Dorsolateral prefrontal cortex (tissue), 122 donors: ENCODE measurements at places on chromosomes 12 and 14.
A peak's percentile ranks its signal among the peaks of the same experiment; 100 is the strongest.

GRCh38 chr14:57182760-57183503 is 85.8 kb downstream of the EXOC5 start:
- DNase-seq = no peak

DNA sequence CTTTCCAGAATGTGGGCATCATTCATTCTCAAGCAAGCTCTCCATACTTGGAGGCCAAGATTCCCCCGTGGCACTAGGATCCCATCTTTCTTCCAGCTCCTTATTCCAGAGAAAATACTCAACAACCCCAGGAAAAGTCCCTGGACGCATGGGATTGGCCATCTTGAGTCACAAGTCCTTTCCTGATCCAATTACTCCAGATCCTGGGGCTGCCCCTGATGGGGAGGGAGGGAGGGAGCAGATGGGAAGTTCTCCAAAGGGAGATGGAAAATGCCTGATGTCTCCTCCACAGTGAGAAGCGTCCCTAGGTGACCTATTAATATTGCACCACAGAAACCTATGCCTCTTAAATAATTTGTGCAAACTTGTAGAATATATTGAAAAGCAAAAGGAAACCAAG is 12.4 kb upstream of the KCNK13 start:
- no peak for DNase-seq

DNA sequence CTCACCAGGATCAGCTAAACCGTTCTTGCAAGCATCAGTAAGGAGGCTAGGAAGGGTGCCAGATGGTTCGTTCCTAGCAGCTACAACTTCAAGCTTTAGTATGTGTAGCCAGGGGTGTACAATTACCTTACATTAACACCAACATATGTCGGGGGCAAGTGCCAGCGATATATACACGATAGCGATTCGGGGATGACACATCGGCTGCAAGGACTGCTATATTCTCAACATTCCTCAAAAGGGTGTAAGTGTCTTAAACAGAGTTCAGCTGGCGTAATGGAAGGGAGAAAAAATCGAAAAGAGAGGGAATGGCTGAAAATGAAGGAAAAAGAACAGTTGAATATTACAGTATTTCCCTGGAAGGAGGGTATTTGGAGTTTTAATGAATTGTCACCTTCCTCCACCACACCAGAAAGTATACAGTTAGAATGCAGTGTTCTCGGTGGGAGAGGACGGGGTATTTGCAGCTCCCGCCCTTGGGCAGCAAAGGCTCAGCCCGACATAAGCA is 545 bp downstream of the LIMA1 start:
- no peak for DNase-seq

GRCh38 chr12:99147130-99147529 is 500.4 kb upstream of the GARIN6 start:
- no peak for DNase-seq

GRCh38 chr12:94427501-94428381 is 31.9 kb downstream of the CEP83 start:
- no peak for DNase-seq

DNA sequence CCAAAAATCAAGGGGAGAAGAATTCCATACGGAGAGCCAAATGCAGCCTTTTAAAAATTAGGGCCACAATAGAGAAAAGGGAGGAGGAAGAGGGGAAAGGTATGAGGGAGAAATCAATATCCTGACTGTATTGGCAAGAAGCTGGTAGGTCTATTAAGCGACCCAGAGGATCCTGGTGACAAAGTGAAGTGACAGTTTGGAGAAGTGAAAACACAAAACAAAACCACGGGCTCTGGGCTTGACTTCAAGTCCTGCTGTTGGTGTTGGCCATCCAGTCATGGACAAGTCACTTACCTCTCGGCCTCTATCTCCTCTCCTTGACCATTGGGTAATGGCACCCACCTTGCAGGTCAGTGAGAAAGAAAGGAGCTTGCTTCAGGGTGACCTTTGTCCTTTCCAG is 47.0 kb upstream of the KCNA5 start:
- DNase-seq = no peak

- no peak for DNase-seq
These were observed 32.0 kb upstream of the LRRK2 start for GRCh38 chr12:40192704-40193255.

- DNase-seq = no peak
These were observed 101.6 kb upstream of the ESRRB start for GRCh38 chr14:76274324-76274723.

DNA sequence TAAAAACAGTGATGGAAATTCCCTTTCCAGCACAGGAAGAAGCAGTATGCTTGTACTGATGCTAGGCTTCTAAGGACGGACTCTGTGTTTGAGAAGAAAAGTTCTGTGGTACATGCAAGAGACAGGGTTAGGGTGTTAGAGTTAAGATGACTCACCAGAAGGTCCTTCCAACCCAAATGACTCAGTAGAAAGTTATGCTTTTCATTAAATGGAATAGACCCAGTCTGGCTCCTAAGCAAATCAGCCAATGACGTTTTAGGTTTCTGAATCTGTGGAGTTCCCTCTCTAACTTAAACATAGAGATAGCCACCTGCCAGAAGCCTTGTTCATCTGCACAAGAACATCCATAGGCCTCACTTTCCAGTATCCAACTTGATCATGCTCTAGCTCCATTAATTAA is 5.7 kb downstream of the PTHLH start:
- no peak for DNase-seq

DNA sequence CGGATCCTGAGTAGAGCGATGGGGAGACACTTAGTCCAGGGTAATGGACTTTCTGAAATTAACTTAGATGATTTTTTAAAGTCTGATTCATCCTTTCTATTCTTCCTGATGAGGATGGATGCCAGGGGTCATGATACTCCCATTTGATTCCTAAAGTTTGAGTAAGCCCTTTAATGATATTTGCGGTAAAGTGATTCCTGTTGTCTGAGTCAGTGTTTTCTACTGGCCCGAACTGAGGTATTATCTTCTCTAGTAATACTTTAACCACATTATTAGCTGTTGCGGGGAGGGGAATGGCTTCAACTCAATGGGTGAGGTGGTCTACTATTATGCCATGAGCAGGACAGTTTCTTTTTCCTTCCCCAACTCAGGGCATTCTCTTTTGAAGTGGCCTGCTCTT is 111.6 kb downstream of the RIN3 start:
- DNase-seq = no peak

DNA sequence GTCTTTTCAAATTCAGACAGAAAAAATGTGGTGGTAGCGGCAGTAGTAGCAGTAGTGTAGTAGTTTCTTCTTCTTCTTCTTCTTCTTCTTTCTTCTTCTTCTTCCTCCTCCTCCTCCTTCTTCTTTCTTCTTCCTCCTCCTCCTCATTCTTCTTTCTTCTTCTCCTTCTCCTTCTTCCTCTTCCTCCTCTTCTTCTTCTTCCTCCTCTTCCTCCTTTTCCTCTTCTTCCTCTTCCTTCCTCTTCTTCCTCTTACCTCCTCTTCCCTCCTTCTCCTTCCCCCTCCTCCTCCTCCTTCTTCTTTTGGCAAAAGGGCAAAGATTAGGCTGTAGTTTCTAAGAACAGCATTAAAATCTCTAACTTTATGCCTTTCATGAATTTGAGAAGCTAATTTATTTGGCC is 59.6 kb upstream of the INSM2 start:
- no peak for DNase-seq

DNA sequence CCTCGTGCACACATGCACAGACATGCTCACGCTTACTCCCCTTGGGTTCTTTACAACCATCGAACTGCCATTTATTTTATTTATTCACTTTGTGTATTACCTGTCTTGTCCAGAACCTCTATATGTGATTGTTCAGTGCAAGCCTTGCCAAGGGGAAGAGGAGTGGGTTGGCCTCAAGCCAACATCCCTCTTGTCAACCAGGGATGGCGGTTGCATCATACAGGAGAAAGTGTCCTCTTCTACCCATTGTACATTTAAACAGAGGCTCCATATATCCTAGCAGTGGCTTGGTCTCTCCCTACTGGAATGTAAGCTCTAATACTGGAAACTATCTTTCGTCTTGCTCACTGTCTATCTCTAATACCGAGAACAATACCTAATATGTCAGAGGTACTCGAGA is 108.4 kb downstream of the C12orf42 start:
- DNase-seq = no peak

DNA sequence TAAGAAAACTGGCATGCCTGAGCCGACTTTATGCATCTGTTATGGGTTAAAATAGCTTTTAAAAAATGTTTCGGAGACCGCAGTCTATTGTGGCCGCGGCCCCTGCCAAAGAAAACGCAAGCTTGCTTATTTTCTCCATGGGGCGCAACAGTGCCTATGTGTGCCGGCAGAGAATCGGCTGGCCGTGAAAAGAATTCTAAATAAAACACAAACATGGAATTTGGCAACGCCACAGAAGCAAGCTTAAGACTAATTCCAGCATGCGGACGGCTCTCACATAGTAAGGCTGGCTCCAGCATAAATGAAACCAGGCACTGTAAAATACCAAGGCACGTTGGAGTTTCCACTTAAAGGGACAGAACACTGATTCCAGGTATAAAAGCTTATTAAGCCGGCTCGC is 56.7 kb downstream of the BCL11B start:
- peak; percentile 43 for DNase-seq

GRCh38 chr12:24012528-24012927 is 63.1 kb upstream of the SOX5 start:
- no peak for DNase-seq

DNA sequence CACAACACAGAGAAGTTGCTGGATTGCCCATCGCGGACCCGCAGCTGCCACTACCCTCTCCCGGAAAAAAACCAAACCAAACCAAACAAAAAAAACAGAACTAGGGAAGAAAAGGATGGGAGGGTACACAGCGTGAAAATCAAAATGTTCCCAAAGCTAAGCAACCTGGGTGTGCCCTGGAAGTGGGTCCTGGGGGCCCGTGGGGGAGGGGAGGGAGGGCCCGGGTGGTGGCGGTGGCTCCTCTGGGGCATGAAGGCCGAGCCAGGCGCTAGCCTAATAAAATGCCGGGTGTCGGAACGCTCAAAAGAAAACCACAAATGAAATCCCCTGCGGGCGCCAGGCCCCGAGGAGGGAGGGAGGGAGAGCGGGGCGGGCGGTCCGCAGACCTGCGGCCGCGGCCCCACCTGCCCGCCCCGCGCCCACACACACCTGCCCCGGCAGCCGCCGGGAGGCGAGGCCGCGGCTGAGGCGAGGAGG is 787 bp downstream of the HECTD4 start:
- no peak for DNase-seq

DNA sequence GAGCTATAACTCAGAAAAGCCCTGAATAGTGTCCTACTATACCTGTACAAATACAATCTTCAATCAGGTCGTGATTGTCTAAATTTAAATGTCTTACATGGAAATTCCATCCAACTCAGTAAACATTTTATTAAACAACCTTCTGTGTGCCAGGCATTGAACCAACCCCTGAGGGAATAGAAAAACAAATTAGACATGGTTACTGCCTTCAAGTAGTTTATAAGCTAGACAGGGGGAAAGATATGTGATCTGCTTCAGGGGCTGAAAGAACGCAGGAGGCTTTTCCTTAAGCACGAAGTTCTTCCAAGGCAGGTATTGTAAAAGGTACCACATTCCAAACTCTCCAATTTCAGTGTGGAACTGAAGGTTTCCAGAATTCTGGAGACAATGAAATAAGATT is 39.7 kb upstream of the STAB2 start:
- no peak for DNase-seq
